ENCODE measurements at places on chromosomes 12 and 14.

DNA sequence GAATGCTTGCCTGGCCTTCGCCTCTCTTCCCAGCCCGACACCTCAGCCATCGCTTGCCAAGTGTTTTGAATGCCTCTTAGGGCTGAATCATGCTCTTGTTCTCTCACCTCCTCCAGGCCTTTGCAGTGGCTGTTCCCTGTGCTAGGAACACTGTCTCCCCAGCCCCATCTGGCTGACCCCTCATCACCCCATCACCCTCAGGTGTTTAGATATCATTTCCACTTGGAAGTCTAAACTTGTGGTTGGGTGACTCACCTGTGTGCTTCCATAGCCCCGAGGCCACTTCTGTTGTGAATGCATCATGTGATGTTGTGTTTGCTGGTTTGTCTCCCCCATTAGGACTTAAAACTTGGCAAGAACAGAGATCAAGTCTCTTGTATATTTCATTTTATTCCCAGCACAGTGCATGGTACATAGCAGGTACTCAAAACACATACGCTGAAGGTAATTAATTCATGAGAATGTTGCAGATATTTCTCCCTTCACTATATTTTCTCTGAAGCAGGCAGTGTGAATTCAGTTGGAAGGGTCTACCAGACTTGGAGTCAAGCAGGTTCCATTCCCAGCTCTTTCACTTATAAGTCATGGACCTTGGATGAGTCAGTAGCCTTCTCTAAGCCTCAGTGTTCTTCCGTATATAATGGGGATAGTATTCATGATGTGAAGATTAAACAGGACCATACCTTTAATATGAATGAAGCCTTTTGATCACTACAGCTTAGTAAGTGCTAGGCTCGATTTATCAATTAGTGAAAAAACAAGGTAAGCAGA, 67.8 kb downstream of the HRK start:
- DNase-seq = peak; percentile 18

GRCh38 chr12:46456356-46457334, 84.1 kb upstream of the SLC38A2 start:
- peak; percentile 45 for DNase-seq

DNA sequence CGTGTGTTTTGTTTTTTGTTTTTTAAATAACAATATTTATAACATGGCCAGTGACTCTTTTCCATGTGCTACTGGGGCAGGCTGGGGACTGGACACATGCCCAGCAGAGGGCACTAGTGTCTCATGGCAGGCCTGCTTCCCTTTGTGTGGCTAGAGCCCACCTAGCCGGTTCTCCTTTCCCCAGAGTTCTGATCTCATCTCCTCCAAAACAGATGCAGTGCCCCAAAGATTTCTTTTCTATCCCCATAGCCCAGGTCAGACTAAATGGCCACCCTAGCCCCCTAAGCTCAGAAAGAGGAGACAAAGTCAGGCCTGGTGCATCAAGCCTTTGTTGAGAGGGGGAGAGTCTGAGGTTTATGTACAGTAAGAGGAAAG, 21.2 kb downstream of the PRPF40B start:
- peak; percentile 79 for DNase-seq

- DNase-seq = peak; percentile 32
These were observed 27.5 kb downstream of the AMN start for GRCh38 chr14:102949801-102950451.

GRCh38 chr14:77618381-77618970, 2.0 kb upstream of the SPTLC2 start:
- no peak for DNase-seq

- DNase-seq = no peak
These were observed 1.0 kb downstream of the RASAL1 start for GRCh38 chr12:113134521-113134951.

DNA sequence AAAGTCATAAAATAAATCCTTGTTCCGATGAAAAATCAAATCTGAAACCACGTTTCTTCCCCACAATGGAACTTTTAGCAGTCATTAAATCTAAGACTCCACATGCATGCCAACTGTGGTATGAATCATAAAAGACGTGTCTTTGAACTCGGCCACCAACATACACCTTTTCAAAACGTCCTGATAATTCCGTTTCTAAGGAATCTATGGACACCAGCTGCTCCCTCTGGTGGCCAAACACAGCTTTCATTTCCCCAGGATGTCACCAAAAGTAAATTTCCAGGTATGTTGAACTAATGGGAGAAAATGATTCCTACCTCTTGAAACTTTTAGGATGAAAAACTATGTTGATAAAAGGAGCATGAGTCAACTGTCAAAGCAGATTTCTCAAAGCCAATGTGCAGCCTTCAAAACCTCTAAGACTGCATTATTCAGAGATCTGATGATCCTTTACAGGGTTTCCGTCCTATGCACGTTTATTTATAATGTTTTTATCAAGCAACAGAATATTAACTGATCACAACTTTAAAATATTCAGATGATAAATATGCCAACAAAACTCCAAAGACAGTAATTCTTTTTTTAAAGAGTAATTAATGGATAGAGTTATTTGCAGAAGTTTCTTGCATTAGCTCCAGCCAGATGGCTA, 96.2 kb downstream of the CIT start:
- peak; percentile 58 for DNase-seq

- DNase-seq = no peak
These were observed 1.5 kb downstream of the FLVCR2 start for GRCh38 chr14:75579882-75580281.

GRCh38 chr14:90715495-90715894, 100.7 kb downstream of the TTC7B start:
- no peak for DNase-seq

DNA sequence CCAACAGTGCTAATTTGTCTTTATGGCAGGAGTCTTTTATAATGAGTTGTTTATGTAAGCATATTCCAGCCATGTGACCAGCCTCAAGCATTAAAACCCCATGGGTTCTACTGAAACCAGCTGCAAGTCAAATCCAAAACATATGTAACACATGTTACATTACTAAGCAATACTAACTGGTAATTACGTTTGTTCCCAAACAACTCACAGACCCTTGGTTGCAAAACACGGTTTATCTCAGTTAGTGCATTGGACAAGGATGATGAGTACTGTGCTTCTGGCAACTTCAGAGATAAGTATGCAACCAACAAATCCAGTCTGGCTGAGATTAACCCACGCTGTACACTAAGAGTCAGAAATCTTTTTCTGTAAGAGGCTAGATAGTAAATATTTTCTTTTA, 110.1 kb upstream of the FAR2 start:
- peak; percentile 96 for DNase-seq

GRCh38 chr14:61322011-61322798, 826 bp downstream of the PRKCH start:
- no peak for DNase-seq

DNA sequence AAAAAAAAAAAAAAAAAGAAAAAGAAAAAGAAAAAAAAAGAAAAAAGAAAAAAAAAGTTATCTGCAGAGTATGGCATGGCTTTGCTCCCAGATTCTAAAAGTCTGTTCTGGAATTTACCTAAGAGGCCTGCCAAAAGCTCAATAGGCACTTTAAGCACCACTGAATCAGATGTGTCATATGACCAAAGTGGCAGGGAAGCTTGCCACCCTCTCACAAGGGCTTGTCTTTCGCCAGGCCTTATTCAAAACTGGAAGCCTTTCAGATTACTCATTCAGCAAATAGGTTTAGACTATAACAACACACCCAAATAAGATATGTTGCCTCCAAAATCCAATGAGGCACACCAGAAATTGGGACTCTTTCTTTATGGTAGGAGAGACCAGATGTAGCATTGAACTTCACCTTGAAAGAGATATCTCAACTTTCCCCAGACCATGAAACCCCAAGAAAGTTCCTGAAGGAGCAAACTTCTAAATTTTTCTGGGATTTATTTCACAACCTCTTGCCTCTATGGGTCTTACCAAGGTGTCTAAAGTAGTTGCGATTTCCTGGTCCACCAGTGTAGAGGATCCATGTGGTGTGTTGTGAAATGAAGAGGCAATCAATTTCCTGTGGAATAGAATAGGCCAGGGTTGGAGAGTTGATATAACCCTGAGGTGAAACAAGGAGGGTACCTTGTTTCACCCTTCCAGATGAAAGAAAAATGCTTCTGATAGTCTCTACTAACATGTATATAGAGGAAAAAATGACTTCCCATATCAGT, 218.8 kb downstream of the DAD1 start:
- DNase-seq = no peak

GRCh38 chr14:103512701-103513611, 9.7 kb downstream of the CKB start:
- peak; percentile 57 for DNase-seq

DNA sequence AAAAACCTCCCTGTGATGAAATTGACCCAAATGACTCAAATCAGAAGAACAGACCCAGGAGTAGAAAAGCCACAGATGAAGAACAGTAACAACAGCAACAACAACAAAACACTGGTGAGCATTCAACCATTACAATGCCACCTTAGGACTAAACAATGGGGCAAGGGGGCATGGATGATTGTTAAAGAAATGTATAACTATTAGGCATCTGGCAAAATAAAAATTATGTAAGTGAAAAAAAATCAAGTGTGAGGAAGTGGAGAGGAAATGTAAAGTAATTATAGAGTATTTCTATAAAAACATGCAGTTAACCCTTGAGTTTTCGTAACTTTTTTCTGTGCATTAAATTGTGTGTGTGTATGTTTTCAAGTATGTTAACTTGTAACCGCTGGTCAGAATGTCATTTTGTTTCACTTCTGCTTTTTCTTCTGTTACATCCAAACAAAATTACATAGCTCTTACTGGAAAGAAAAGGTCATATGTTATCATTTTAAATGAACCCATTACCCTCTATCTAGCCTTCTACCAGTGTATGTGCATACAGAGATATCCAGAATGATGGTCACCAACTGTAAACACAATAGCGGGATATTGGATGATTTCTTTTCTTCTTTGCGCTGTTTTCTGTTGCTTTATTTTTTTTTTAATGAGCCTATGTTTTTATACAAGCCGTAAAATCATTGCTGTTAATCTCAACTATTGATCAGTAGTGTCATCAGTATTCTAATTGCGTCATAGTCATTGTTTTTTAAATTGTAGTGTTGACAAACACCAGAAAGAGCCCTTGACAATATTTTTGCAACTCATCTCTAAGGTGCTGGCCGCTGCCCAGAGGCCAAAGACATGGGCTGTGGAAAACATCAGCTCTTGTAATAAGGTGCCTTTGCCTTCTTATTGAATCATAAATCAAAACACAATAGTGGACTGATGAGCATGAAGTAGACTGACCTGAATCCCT, 170.6 kb downstream of the CRADD start:
- DNase-seq = no peak

DNA sequence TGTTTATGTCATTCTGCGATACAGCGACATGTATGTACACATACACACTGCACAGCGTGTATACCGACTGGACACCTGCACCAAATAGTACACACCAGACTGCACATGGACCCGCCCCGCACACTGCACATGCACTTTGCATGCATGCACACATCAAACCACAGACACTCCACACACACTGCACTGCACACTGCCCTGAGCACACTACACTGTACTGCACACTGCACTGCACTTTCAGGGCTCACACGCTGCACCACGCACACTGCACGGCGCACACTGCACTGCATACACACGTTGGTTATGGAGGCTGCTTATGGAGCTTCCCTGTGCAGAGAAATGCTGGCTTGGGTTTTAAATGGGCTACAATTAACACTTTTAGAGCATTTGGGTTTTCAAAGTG, 1.6 kb downstream of the PAPLN start:
- no peak for DNase-seq

DNA sequence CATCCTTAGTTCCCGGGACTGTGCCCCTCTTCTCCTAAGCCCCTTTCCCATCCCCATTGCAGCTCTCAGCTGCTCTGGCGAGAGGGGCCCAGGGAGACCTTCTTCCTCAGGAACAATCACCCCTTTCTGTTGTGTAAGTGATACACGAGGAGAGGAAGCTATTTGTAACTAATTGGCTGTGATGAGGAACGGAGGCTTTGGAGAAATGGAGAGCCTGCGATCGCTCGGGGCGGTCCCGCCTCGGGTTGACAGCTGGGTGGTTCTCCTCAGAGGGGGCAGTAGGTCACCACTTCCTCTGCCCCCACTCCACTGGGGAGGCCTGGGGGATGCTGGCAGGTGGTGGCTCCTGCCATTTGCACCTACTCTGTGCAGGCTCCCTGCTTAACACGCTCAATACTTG, 6.6 kb upstream of the PGF start:
- no peak for DNase-seq

GRCh38 chr12:25242981-25243679, 7.6 kb downstream of the KRAS start:
- DNase-seq = peak; percentile 33

DNA sequence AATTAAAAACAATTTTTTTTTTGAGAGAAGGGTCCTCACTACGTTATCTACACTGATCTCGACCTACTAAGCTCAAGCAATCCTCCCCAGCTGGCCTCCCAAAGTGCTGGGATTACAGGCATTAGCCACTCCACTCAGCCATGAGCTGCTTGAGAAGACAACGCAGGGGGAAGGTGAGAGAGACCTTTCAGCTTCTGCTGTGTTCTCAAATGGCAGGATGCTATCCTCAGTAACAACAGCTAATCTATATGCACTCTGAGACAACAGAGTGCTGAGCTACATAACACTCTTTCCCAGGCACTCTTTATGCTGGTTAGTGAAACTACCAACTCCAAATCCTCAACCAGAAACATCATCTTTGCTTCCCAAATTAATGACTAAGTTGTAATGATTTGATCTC, 526.1 kb downstream of the CCER1 start:
- no peak for DNase-seq

GRCh38 chr12:47814539-47815170, 5.0 kb downstream of the HDAC7 start:
- DNase-seq = no peak

DNA sequence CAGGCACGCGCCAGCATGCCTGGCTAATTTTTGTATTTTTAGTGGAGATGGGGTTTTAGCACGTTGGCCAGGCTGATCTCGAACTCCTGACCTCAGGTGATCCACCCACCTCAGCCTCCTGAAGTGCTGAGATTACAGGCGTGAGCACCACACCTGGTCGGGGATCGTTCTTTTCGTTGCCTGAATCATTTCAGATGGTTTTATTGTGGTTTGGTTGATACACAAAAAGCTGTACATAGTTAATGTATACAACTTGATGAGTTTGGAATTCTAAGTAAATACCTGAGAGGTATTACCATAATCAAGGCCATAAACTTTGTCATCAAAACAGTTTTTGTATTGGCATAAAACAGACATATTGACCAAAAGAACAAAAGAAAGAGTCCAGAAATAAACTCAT, 63.3 kb downstream of the RIC8B start:
- no peak for DNase-seq

- no peak for DNase-seq
These were observed 724 bp downstream of the LTB4R start for GRCh38 chr14:24311837-24312615.

- no peak for DNase-seq
These were observed 72.9 kb downstream of the PRIMA1 start for GRCh38 chr14:93715279-93715927.

GRCh38 chr12:103924761-103925641, 5.2 kb upstream of the HSP90B1 start:
- peak; percentile 87 for DNase-seq
